ENCODE measurements at places on chromosomes 2 and 18.

DNA sequence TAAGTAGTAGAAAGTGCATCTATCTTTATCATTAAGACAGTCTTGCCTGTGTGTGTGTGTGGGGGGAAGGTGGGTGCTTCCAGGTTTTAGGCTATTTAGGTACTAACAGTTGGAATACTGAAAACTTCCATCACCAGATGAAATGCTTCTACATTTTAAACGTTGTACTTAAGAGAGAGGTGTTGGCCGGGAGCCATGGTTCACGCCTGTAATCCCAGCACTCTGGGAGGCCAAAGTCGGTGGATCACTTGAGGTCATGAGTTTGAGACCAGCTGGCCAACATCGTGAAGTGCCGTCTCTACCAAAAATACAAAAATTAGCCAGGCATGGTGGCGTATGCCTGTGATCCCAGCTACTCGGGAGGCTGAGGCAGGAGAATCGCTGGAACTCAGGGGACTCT lies 4.0 kb downstream of the NETO1 start:
- DNase-seq = no peak

GRCh38 chr18:36354989-36355388 lies 57.5 kb downstream of the FHOD3 start:
- no peak for DNase-seq

DNA sequence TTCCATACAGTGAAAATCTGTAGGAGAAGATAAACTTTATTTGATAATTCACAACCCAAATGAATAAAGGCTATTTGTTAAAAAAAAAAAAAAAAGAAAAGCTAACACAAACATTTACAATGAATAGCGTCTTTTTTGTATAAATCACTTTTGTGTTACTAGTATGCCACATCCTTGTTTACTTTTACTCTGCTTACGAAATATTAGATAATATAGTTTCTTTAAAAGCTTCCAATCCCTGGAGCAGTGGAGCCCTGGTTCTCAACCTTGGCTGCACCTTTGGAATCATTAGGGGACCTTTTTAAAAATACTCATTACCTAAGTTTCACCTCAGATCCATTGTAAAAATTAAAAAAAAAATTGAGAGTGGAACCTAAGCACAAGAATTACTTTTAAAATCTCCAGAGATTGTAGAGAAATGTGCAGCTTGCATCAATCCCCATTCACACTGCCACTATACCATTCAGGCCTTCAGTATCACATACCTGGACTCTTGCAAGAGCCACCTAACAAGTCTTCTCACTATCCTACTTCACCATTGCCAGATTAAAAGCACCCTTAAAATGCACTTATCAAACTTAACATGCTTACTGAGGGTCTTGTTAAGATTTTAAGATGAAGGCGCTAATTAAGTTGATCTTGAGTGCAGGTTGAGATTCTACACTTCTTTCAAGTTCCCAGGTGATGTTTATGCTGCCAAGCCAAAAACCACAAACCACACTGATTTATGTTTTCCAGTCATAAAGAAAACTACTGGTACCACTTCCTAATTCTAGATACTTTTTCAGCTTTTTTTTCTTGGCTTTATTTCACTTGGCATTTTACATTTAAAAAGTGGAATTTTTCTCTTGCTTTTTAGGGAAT lies 59.7 kb upstream of the ZC3H15 start:
- DNase-seq = no peak

DNA sequence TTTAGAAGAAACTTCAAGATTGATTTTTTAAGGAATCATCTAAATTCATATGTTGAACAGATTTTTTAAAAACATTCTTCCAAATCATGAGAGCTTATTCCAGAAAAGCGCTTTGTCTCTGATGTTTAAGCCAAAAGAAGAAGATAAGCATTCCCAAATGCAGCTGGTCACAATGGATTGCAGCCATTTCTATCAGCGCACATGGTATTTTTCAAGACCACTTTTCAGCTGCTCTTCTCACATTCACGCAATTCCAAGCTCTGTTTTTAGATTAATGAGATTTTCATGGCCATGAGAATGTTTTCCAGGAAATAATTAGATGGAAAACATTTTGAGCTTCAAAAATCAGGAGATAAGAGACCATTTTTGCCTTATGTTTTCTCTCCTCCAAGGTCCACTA lies 8.7 kb downstream of the OSBPL1A start:
- DNase-seq = no peak
